ENCODE measurements at places on chromosomes 11 and 22. TPM values are rescaled to one million over a fixed set of nuclear protein-coding genes. Genes with fewer than 3 reads are reported as not detected.

DUSP8 gene
- 35.6 TPM for total RNA-seq

POTEH gene
- total RNA-seq = not detected

TMEM126B gene
- 35.5 TPM for total RNA-seq

MFNG gene
- 24.2 TPM for total RNA-seq

ABCC8 gene
- 1.3 TPM for total RNA-seq

KRTAP5-9 gene
- 0.23 TPM for total RNA-seq

MS4A8 gene
- total RNA-seq = 61.4 TPM

DCDC1 gene
- 8.1 TPM for total RNA-seq

RFPL1 gene
- not detected for total RNA-seq

ANKK1 gene
- 0.29 TPM for total RNA-seq

PRG2 gene
- 0.26 TPM for total RNA-seq

PHOX2A gene
- total RNA-seq = 0.14 TPM

ST14 gene
- total RNA-seq = 193 TPM

CHRM1 gene
- total RNA-seq = 0.09 TPM

PARVA gene
- total RNA-seq = 105 TPM

NPAT gene
- total RNA-seq = 12.5 TPM

ART5 gene
- 0.17 TPM for total RNA-seq

C11orf87 gene
- total RNA-seq = not detected

SREBF2 gene
- 257 TPM for total RNA-seq

PAMR1 gene
- total RNA-seq = 7.6 TPM

FOLR1 gene
- total RNA-seq = 7.0 TPM

GRCh38 chr11:111095327-111095726 lies 150.2 kb upstream of the POU2AF2 start:
- no peak for DNase-seq

DNA sequence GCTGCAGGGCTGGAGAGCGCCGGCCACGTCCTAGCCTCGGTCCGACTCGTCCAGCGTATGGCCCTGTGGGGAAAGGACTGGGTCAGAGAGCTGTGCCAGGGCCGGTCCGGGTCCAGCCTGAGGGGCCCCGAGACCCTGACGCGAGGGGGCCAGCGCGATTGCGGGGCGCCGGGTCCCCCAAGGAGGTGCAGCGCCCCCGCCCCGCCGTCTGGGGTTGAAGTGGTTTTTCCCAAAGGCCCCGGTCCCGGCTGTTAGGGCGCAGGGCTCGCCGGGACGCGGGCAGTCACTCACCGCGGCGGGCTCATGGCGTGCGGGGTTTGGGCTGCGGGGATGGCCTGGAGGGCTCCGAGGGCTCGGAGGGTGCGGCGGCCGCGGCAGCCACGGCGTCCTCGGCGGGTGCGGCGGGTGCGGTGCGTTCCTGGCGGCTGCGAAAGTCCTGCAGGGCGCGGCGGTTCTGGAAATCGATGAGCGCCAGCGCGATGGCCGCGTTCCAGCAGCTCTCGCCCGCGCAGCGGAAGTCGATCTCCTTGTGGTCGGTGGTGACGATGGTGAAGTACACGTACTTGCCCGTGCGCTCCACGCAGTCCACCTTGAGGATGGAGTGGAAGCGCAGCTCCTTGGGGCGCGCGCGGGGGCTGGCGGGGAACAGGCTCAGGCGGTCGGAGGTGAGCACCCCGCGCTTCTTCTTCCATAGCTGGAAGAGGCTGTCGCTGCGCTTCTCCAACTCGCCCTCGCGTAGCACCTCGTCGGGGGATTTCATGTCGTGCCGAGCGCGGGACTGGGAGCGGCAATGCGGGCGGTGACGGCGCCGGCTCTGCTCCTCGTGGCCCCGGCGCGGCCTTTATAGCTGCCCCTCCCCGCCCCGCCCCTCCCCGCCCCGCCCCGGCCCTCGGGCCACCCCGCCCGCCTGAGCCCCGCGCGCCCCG lies at the start of gene PHLDA2:
PHLDA2 (minus strand) TSS at position 816 of the 926 bp plus-strand sequence; CDS start at position 760, 56 bp downstream.
- DNase-seq = peak; percentile 78

GRCh38 chr22:35376728-35377472 lies 4.0 kb upstream of the HMOX1 start:
- peak; percentile 96 for DNase-seq

DNA sequence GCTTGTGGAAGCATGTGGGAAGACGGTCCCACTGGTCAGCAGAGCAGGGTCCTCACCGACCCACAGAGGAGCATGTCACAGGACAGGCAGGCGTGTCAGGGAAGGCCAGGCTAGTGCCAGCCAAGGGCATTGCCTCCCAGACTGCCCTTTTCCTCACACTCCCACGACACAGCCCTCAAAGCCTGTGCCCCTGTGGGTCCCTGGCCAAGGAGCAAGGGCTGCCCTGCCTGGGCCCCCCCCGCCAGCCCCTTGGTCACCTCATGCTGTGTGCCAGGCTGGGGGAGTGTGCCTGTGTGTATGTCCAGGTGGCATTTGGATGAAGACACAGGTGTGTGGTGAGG lies 74.7 kb downstream of the MED15 start:
- DNase-seq = no peak

- no peak for DNase-seq
These were observed 216.1 kb downstream of the CASP12 start for GRCh38 chr11:104682206-104682605.

- no peak for DNase-seq
These were observed 630.4 kb upstream of the CCDC179 start for GRCh38 chr11:23490557-23491235.

- no peak for DNase-seq
These were observed 27.5 kb upstream of the CABP7 start for GRCh38 chr22:29692327-29692640.

GRCh38 chr11:88536616-88537265 lies 199.2 kb upstream of the CTSC start:
- no peak for DNase-seq

- no peak for DNase-seq
These were observed 17.1 kb upstream of the OR52M1 start for GRCh38 chr11:4527926-4528325.

DNA sequence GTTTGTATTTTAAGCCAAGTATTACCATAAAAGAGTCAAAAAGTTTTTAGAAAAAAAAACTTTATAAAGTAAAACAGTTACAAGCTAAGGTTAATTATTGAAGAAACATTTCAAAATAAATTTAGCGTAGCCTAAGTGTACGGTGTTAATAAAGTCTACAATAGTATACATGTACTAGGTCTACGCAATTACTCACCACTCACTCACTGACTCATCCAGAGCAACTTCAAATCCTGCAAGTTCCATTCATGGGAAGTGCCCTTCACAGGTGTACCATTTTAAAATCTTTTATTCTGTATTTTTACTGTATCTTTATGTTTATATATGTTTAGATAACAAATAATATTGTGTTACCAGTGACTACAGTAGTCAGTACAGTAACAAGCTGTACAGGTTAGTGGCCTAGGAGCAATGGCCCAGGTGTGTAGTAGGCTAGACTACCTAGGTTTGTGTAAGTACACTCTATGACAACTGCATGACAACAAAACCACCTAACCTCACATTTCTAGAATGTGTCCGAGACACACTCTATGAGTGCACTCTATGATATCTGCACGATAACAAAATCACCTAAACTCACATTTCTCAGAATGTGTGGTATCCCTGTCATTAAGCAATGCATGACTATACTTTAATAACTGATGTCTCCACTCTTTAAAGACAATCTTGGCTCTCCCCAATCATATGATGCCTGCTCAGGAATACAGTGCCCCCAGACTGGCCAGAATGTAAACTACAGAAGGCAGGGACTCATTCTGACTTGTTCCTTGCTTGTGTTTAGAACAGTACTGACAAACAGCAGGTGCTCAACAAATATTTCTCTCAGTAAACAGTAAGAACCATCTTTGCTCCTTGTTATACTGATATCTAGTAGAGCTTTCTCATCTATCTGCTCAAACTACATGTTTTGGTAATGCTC lies 21.2 kb downstream of the KMT5B start:
- DNase-seq = no peak

- peak; percentile 89 for DNase-seq
These were observed 11.1 kb downstream of the TXN2 start for GRCh38 chr22:36470162-36470993.

- DNase-seq = no peak
These were observed 127.4 kb downstream of the SLC17A6 start for GRCh38 chr11:22465620-22466019.

- no peak for DNase-seq
These were observed 1156.8 kb downstream of the LRRC4C start for GRCh38 chr11:40302669-40303068.

DNA sequence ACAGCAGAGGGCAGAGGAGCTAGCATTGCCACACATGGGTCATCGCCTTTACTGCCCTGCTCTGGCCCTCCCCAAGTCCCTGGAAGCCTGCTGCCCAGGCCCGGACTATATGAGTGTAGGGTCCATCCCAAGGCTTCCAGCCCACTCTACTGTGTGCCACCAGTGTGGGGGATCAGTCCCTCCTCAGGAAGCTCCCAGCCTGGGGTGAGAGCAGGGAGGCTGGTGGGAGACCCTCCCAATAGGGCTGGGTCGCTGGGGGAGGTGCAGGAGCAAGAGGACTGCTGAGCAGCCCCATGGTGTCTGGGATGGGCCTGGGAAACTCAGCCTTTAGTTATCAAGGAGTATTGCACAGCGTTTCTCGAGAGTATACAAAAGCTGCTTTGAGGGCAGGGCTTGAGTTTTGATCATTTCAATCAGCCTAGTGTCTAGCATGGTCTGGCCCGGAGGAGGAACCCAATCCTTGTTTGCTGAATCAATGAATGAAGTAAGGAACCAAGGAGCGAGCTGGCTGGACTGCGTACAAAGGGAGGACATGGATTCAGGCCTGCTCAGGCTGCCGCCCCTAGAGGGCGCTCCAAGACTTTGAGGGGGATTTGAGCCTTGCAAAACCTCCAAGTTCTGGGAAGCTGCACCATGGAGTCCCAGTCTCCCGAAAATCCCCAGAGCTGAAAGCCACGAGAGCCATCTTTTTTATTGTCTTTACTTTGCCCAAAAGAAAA lies 89.0 kb upstream of the PARVA start:
- peak; percentile 71 for DNase-seq

DNA sequence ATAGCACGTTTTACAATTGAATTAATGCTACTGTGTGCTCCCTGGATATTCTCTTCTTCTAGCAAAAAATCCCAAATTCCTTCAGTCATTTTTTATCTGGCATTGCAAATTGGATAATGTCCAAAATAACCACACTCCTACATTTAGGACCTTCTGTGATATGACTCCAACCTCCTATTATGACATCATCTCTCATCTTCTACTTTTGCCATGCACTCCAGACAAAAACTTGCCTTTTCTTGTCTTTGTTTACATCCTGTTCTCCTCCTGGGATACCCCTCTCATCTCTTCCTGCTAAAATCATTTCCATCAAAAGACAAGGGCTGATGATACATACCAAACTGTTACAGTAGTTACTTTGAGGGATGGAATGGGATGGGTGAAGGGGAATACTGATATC lies 20.6 kb upstream of the TMEM218 start:
- no peak for DNase-seq

- DNase-seq = no peak
These were observed 3.3 kb downstream of the P2RX6 start for GRCh38 chr22:21018314-21018713.

GRCh38 chr11:82671451-82671850 lies 62.2 kb downstream of the FAM181B start:
- DNase-seq = no peak

- no peak for DNase-seq
These were observed 1.8 kb downstream of the KCNK7 start for GRCh38 chr11:65593518-65594414.

DNA sequence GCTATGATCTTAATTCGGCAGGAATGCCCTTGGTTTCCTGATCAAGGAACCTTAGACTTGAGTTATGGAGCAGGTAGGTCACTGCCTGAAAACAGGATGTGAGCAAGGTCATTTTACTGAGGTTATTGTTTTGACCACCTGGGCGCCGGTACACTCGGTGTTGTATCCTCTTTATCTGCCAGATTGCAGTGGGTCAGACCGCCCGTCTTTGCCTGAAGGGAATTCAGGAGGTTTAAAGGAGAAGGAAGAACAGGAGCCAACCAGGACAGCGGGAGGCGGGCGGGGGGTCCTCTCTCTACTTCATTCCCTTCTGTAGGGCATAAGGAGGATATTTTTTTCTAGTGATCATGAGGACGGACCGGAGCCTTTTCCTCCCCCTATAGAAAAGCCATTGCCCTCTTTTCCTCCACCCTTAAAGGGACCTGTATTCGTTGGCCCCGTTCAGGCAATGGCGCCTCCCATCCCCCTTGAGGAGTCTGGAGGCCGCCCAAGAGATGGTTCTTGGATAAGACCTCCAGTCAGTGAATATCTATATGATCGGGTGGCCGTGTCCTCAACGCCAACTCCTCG lies 649 bp downstream of the MS4A15 start:
- no peak for DNase-seq

GRCh38 chr11:72189455-72190250 lies 2.3 kb upstream of the FOLR1 start:
- DNase-seq = no peak

- DNase-seq = no peak
These were observed 78.6 kb downstream of the PARVA start for GRCh38 chr11:12455938-12456337.

DNA sequence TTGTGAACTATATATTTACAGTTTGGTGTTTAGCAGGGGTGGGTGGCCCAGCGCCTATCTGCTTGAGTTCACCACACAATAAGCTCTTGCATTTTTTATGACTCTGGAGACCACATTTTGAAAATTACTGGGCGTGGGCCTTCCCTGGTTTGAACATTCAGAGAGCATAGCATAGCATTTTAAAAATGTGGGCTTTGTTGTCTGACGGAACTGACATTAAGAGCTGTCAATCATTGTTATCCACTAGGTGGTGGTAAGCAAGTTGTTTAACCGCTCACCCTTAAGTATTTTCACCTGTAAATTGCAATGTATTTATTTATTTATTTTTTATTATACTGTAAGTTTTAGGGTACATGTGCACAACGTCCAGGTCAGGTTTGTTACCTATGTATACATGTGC lies 1.0 kb downstream of the NLRP14 start:
- DNase-seq = no peak

GRCh38 chr11:116823031-116823843 lies at the start of gene APOA4:
Gene APOA4 (minus strand): TSS chr11:116823304. CDS start chr11:116823191, 113 bp downstream.
- DNase-seq = no peak

DNA sequence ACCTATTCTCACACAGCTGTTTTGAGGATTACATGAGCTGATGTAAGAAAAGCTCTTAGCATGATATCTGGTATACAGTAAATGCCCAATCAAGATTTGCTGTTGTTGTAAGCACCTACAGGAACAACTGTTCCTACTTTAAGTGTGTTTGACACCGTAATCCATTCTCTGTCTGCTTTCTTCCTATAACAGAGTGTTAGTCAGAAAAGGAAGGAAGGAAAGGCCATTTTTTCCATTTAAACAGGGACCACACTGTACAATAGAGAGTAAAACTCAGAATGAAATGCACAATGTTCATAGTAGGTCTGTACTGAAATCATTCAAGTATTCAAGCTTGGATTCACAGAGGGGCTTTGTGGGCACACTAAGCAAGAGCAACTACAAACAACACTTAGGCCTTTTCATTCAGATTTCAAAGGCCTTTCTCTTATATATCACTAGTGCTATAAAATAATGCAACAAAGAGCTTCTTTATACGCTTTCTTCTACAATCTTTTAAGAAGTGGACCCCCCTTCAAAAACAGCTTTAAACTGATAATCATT lies 21.5 kb downstream of the MTCH2 start:
- no peak for DNase-seq
